ENCODE measurements at places on chromosomes 2 and 18.
A peak's percentile ranks its signal among the peaks of the same experiment; 100 is the strongest.

- DNase-seq, result no peak
Measured at GRCh38 chr2:237625777-237626176, 1.6 kb upstream of the LRRFIP1 start.

DNA sequence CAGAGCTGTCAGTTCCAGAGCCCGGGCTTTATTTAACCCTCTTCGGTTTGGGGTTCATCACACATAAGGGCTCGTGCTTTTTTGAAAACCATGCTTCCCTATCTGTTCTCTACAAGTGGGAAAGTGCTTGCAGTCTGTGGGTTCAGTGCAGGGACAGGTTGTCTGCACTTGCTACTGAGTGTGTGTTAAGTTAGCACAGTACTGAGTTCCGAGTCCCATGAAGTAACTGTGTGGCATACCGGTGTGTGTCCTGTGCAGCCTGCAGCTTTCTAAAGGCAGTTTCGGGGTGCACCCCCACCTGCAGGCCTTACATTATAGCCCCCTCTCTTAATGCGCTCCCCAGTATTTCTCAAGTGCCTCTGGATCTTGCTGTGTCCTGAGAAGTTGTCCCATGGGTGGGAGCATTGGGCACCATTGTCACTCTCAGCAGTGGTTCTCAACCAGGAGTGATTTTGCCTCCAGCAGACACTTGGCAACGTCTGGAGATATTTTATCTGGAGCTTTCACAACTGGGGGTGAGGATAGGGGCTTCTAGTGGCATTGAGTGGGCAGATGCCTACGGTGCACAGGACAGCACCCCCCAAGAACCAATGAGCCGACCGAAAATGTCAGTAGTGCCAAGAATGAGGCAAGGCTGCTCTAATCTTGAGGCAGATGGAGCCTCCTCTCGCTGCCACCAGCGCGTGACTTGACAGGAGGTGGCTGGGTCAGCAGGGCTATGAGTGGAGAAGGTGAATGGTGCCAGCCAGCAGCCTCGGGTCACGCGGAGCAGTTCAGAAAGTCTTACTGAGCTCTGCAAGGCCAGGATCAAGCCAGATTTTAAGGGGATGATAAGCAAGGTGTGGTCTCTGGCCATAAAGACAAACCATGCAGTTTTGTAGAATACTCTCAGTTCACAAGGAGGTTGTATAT lies 152.2 kb downstream of the SMAD7 start:
- DNase-seq, result no peak

- DNase-seq, result no peak
Measured at GRCh38 chr18:44942073-44942472, 261.4 kb downstream of the SETBP1 start.

GRCh38 chr2:36294316-36294721 lies 61.3 kb upstream of the CRIM1 start:
- DNase-seq, result peak; percentile 12

DNA sequence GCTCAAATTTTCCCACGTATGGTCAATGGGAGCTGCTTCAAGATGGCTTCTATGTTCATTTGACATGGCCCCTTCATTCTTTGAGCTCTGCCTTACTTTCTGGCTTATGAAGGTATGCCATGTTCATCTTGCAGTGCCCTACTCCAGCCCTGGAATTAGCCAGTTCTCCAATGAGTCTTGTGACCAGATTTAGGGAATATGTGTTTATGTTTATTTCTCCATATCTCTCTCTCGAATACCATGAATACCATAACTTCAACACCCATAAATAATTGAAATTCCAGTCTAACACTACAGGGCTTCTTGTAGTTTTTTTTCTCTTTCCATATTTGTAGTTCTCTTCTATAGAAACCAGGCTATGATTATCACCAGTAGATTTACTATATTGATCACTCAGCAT lies 39.7 kb downstream of the EPB41L5 start:
- no peak for DNase-seq

- DNase-seq, result no peak
Measured at GRCh38 chr2:53826587-53827397, 33.0 kb downstream of the GPR75 start.

- DNase-seq, result no peak
Measured at GRCh38 chr2:200051611-200051945, 96.2 kb downstream of the MAIP1 start.

DNA sequence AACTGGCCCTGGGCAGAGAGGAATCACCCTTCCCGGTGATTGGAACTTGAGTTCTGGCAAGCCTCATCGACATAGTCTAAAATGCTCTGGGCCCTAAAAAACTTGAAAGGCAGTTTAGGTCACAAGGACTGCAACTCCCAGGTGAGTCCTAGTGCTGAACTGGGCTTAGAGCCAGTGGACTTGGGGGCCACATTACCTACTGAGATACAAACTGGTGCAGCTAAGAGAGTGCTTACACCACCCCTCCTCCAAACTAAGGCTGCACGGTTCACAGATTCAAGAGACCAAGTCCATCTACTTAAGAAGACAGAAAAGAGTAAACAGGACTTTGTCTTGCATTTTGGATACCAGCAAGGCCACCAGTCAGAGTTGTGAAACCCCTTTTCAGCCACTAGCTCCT lies 25.3 kb downstream of the ZNF519 start:
- DNase-seq, result no peak

DNA sequence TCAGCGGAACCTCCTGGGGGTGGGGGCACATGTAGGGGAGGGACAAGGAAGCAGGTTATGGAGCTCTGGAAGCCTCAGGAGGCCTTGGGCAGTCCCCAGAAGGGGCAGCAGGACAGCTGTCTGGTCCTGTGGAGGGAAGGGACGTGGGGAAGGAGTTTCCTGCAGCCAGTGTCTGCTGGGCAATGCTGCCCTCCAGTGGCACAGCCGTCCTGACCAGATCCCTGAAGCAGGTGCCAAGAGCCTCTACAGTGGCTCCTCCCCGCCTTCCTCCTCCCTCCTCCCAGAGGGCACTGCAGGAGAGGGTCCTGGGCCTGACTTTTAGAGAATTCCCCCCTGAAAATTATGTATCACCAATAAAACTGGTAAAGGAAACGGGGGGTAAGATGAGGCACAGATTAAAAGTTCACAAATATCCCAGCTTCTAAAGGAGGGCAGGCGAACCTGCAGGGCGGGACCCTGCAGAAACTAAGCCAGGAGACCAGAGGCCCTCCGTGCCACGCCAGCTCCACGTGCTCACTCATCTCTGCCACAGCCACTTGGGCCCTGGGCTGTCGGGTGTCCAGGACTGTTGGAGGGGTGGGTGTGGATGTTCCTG lies 258.5 kb downstream of the TWIST2 start:
- DNase-seq, result no peak

DNA sequence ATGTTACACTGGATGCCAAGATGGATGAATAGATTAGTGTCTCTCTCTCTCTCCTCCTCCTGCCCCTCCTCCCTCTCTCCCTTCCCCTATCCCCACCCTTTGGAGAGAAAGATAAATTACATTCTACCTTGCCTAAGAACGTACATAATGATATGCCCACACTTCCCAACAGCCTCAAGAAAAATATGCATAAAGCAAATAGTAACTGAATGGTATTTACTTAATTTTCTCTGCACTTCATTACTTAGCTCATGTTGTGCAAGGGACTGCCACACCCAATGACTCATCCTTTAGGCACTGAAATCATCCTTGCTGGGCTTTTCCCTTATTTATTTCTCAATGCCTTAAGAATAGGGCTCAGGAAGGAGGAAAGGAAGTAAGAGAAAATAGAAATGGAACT lies 137.3 kb upstream of the PID1 start:
- DNase-seq, result no peak

DNA sequence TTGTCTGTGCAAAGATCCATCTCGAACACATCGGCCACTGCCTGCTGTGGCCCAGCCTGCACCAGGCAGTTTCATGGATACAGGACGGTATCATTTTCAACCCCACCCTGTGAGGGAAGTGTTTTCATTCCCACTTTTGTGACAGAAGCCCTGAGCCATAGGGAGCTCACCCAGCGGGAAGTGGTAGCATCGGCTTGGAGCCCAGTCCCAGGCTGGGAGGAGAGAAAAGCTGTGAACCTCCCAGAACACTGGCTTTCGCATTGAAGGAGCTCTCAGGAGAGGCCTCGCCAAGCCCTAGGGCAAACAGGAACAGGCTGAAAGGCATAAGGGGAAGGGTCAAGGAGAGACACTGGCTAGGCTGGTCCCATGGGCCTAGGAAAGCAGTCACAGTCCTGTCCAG lies 166.1 kb downstream of the TFCP2L1 start:
- no peak for DNase-seq

DNA sequence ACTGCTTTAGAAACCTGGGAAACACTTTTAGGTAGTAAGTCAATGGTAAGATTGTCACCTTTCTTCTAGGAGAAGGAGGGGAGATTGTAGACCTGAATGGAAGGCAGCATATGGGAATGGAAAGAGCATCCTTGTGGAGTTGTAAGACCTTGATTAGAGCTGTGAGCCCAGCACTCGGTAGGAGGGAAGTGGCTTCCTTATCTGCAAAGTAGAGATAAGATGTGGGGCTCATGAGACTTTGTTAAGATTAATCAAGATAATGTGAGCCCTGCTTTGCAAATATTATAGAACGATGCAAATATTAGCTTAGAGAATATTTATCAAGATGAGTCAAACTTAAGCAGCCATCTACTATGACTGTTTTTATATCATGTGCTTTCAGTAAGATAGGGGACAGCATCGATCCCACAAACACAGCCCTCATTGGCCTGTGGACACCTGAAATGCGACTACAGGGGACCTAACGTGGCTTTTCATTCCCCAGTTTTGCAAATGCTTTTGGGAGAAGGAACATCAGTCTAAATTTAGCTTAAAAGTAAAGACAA lies 243.7 kb downstream of the LTBP1 start:
- DNase-seq, result no peak

GRCh38 chr2:41854227-41854626 lies 193.6 kb upstream of the PKDCC start:
- DNase-seq, result no peak

GRCh38 chr2:45115181-45115580 lies 105.9 kb upstream of the SIX2 start:
- DNase-seq, result no peak

DNA sequence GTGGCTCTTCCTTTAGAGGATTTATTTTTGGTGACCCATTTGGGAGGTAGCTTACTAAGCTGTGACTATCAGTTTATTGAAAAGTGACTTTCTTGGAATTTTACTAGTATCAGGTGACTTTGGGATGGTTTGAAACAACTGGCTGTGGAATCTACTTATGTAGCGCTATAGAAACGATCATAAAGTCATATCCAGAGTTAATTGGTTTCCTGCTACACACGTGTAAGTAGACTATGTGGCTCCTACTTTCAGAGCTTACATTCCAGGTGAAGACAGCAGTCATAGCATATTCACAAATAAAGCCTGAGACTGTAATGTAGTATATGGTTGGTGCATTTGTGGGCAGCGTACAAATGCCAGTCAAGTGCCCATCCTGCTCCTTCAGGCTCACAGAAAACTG lies 308.9 kb downstream of the ZNF521 start:
- DNase-seq, result no peak

GRCh38 chr18:34509163-34509562 lies 200.9 kb upstream of the DTNA start:
- no peak for DNase-seq

- DNase-seq, result no peak
Measured at GRCh38 chr18:61851940-61852451, 40.8 kb downstream of the RNF152 start.

DNA sequence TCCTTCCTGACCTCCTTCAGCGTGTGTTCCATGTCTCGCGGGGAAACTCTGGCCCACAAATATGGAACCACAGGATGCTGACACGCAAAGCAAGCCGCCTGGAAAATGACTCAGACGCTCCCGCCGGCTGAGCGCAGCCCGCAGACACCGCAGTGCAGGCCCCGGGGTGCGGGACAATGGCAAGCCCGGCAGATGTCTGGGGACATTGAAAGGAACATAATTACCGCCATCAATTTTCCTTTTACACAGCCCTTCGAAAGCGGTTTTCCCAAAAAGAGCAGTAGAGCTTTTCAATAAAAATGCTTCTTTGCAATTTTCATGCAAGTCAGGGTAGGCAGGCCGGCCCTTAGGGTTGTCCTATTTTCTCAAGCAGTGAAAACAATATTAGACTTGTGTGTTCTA lies 159.2 kb upstream of the SH3BP4 start:
- DNase-seq, result no peak

DNA sequence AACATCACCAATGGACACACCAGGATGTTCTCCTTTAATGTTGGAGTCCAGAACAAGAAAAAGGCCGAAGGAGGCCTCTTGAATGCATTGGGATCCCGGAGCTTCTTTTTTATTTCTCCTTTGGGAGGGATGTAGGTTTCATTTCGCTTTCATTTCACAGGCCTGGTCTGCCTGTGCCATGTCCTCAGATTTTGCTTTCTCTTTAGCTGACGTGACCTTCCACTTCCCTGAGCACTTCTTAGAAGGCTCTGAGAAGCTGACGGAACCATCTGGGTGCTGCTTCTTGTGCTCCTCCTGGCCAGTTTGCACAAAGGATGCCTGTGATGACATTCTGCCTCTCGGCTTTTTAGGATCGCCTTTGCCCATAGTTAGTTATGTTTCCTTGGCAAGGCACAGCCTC lies 15.1 kb upstream of the MBOAT2 start:
- DNase-seq, result no peak

DNA sequence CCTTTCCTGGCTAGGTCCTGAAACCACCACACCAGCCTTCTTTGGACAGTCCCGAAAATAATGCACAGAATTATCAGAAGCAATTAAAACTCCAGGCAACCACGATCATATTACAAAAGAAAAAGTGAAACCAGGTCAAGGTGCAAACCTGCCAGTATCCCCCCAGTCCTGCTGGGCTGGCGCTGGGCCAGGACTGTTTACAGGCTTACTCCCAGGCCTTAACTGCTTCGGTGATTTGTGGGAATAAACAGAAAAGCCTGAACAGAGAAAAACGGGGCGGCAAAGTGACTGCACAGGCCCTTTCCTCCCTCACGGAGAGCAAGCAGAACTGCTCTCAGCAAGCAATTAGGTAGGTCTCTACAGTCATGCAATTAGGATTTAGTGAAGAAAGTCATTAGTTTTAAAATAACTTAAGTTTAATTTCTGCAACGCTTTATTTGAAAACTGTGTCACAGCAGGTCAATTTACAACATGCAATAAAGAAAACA lies 1.3 kb downstream of the HDAC4 start:
- no peak for DNase-seq

DNA sequence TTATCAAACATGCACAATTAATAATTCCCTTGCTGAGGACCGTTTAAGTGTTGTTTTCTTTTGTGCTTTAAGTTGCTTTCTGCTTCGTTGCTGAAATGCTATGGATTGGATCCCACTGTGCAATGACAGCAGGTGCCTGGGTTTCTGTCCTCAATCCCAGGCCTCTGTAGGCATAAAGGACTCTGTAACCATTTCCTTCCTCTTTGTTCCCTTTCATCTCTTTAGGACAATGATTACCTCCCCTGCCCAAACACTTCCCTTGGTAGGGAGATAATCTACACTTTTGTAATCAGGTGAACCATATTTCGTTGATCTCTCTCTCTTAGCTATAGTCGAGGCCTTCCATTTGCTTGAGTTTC lies 58.6 kb upstream of the LYPD6B start:
- DNase-seq, result no peak

GRCh38 chr2:43038696-43039094 lies 187.7 kb downstream of the ZFP36L2 start:
- DNase-seq, result no peak

GRCh38 chr2:224843141-224843540 lies 127.0 kb upstream of the CCDC195 start:
- no peak for DNase-seq
